ENCODE measurements at places on chromosomes 2 and 18.

DNA sequence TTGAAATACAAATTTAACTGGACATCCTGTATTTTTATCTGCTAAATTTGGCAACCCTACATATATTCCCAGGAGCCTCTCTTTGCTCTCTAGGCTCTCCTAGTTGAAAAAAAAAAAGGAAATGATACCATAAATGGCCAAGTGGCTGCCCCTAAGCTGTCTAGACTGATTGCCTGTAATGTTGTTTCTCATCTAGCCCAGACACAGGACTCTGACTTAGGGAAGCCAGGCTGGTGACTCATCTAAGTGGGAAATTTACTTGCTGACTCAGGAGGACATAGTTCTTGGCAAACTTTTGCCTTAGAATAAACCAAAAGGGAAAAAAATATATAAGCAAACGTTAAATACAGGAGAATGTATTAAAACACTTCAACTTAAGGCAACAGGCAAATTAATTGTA lies 14.6 kb upstream of the ITGAV start:
- peak; percentile 49 for DNase-seq

- no peak for DNase-seq
Observed at GRCh38 chr2:200054681-200055468, 99.5 kb downstream of the MAIP1 start.

- DNase-seq, result no peak
Observed at GRCh38 chr2:98333922-98334321, 12.3 kb upstream of the CNGA3 start.

- peak; percentile 76 for DNase-seq
Observed at GRCh38 chr2:239648607-239649006, 247.8 kb upstream of the HDAC4 start.

DNA sequence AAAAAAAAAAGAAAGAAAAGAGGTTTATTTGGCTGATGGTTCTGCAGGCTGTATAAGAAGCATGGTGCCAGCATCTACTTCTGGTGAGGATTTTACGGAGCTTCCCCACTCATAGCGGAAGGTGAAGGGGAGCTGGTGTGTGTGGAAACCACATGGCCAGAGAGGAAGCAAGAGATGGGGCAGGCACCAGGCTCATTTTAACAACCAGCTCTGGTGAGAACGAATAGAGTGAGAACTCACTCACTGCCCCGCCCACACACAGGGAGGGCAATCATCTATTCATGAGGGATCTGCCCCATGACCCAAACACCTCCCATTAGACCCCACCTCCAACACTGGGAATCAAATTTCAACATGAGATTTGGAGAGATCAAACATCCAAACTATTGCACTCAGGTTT lies 68.5 kb downstream of the MOGAT1 start:
- no peak for DNase-seq

- no peak for DNase-seq
Observed at GRCh38 chr2:26568076-26568890, 72.9 kb downstream of the CIB4 start.

GRCh38 chr2:230018153-230018552 lies 50.6 kb downstream of the SLC16A14 start:
- no peak for DNase-seq

DNA sequence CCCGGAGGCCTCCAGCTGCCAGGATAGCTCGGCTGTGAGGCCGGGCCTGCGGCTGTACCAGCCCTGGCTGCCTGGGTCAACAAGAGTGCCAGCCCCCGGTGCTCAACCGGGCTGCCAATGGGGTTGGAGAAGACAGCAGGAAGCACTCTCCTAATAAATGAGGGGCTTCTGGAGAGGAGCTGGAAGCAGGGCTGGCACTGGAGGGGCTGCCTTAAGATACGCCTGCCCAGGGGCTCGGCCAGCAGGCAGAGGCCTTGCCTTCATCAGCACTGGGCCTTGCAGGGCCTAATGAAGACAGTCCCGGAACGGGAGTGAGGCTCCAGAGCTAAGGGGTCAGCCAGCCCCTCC lies 73.6 kb downstream of the TEX51 start:
- DNase-seq, result no peak

DNA sequence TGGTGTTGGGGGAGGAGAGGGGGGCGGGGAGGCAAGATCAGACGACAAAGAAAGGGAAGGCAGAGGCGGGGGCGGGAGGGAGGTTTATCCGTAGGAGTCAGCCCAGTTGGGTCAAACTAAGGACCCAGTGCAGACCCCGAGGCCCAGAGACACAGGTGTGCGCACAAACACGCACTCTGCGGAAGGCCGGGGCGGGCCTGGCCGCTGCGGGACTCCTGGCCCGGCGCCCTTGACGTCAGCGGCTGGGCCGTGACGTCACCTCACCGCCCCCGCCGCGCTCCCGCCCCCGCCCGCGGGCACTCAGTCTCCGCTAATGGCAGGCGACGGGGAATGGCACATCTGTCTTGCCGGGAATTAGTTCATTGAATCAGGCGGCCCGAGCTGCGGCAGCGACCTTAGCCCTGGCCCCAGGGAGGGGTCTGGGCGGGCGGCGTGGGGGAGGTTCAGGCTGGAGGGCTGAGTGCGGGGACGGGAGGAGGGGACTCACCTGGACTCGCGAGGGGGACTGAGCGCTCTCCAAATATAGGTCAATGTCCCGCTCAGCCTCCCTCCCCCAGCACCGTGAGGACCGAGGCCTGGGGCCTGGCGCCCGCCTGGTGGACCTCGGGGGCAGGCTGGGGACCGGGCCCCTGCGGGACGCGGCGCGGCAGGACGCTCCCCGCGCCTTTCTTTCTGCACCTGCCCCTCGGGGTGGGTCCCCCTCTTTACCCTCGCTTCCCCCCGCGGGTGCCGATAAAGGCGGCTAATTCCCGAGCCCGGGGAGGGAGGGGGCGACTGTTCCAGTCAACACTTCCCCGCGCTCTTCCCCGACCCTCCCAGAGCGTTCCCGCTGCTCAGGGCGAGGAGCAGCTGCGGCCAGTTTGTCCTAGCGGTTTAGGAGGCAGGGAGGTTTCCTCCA lies 15.5 kb upstream of the ECEL1 start:
- DNase-seq, result no peak

GRCh38 chr2:153543635-153544071 lies 65.1 kb upstream of the RPRM start:
- no peak for DNase-seq

DNA sequence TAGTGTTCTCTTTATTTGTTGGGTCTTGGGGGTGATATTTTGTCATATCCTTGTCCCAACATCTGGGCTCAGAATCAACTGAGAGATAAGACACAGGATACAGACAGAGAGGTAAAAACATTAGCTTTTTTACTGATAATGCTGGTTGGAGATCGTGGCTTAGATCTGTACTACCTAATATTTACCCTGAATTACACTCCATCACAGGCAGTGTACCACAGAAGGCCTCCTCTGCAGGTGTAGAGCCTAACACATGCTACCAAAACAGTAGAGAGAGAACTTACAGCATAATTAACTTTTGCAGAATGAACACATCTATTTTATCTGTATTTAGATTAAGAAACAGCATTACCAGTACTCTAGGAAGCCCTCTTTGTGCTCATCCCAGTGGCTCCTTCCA lies 6.8 kb downstream of the AGPS start:
- DNase-seq, result no peak

GRCh38 chr2:64608867-64609226 lies 44.9 kb downstream of the SERTAD2 start:
- no peak for DNase-seq

DNA sequence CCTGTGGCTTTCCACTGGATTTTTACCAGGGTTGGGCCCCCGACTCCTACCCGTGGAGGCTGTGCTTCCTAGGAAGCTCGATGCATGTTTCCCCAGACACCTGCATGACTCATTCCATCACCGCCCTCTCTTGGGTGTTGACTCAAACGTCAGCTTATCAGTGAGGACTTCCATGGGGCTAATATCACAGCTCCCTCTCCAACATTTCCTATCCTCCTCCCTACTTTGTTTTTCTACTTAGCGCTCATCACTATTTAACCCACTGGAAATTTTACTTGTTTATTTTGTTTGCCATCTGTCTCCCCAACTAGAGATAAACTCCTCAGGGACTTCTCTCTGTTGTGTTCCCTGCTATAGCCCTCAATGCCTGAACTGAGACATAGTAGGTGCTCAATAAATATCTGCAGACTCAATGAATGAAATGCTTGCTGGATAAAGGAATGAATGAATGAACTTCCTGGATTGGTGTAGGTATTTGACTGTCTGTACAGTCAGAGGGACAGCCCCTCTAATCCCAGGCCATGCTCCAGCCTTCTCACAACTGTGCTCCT lies 89.7 kb upstream of the MSH2 start:
- peak; percentile 37 for DNase-seq

GRCh38 chr18:56815926-56816325 lies 164.8 kb downstream of the WDR7 start:
- no peak for DNase-seq

DNA sequence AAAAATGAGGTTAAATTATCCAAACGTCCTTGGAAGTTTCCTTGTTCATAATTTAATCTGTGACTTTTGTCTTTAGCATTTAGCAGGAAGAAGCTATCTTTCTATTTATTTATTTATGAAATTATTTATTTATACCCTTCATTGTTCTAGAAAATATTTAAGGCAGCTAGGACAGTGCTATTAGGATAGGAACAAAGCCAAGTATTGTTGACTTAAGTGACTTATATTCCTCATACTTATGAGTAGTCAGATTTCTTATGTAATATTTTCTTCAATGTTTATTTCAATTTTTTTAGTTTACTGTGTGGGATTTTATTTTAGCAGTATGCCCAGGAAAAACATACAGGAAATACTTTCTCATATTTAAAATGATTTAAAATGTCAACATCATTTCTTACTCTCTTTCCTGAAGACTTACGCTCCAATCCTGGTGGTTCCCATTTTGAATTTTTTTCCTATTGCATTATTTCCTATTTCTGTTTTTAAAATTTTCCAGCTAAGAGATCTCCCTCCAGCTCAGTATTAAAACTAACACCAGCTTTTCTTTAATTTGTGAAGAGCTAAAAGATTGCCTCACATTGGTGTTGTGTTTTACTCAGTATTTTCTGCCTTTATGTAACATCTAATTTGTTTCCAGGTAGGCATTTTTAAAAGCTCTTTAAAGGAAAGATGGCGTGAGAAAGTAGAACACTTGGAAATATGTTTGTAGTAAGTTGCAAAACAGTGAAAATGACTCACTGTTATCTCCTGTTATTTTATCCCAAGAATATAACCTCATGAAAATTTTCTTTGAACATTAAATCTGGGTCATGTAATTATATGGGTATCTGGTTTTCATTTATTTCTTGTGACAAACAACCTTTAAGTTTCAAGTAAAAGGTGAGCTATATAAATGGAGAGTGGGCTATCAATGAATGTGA lies 32.2 kb downstream of the MAPRE2 start:
- DNase-seq, result no peak

DNA sequence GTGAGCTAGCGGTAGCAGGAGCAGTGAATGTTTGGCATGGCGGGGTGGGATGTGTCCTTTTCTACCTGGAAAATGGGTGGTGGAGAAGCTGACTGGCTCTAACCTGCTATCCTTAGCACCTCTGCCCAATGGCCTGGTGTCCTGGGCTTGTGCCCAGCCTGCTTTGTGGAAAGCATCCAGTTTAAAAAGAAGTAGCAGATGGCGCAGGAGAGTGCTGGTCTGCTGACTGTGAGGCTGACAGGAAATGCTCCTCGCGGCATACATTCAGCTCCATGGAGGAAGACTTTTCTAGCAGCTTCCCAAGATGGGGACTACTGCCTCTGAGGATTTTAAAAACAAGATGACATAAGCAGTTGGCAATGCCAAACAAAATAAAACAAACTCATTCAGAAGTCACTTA lies 56.2 kb upstream of the LYPD6B start:
- DNase-seq, result peak; percentile 77

- no peak for DNase-seq
Observed at GRCh38 chr2:241091734-241092445, 10.2 kb downstream of the MTERF4 start.

- DNase-seq, result no peak
Observed at GRCh38 chr2:99106913-99107312, 34.6 kb upstream of the C2orf15 start.

- DNase-seq, result no peak
Observed at GRCh38 chr2:143575340-143575739, 446.1 kb downstream of the ARHGAP15 start.

DNA sequence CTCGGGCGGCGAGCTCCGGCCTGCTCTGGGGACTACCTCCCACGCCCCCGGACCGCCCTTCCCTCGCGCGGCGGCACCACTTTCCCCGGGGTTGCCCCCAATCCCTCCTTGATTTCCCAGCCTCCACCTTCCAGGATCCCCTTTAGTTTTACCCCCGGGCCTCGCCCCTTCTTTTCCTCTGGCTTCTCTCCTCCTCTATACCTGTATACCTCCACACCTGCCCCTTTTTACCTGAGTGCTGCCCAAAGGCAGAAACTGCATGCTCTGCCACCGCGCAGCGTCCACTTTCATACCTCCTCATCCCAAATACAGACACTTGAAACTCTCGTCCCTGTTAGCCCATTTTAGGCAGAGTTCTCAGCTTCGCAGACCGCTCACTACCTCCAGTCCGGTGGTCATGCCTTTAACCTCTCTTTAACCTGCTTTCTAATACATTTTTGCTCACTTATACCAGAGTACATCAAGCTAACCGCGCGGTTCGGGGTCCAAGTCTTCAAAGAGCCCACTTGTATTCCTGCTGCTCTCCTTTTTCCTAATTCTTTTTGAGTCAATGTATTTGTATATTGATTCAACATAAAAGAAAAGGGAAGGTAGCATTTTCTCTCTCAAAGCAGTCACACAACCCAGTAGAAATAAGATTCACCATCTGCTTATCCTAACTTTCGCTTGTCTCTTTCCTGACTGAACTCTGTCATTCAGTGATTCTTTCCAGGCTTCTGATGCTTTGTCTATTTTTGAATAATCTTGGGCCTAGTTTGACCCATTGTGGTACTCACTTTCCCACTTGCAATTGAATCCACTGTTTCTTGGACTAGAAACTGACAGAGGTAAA lies 901 bp downstream of the SPOPL start:
- no peak for DNase-seq

- no peak for DNase-seq
Observed at GRCh38 chr18:6633310-6633709, 96.2 kb upstream of the ARHGAP28 start.

GRCh38 chr18:2978661-2979106 lies 34.3 kb downstream of the LPIN2 start:
- no peak for DNase-seq

DNA sequence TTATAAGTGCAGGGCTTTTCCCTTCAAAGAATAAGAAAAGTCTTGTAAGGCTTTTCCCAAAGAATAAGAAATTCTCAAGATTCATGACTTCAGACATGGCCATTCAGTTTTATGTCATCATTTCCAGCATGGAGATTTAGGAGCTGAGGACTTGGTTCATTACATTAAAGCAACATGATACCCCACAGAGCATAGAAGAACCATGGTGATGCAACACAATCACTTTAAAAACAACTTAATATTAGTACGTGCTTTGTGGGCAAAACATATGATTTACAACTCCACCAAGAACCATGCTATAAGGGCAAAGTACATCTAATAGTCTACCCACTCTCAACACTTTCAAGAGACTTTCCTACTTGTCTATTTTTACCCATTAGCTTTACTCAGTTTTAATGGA lies 214.4 kb downstream of the SRBD1 start:
- DNase-seq, result no peak
